ENCODE measurements at places on chromosomes 4 and X. TPM values are rescaled to one million over a fixed set of nuclear protein-coding genes. Genes with fewer than 3 reads are reported as not detected.

CUL4B gene
- total RNA-seq, result 21.5 TPM

TRAPPC11 gene
- total RNA-seq, result 45.8 TPM

UNC5C gene
- total RNA-seq, result not detected

SMIM10L2A gene
- 5.5 TPM for total RNA-seq

PGAM4 gene
- not detected for total RNA-seq

TSPAN6 gene
- 25.5 TPM for total RNA-seq

TCP11X1 gene
- not detected for total RNA-seq

NIPAL1 gene
- 7.2 TPM for total RNA-seq

TRAM1L1 gene
- total RNA-seq, result 0.48 TPM

ODAPH gene
- total RNA-seq, result not detected

AMER1 gene
- total RNA-seq, result 1.4 TPM

FDCSP gene
- not detected for total RNA-seq

GUCY1B1 gene
- 1.4 TPM for total RNA-seq

NRK gene
- total RNA-seq, result not detected

TNIP3 gene
- not detected for total RNA-seq

IDS gene
- 26.6 TPM for total RNA-seq

CYSLTR1 gene
- not detected for total RNA-seq

MAP3K15 gene
- total RNA-seq, result not detected

AFM gene
- not detected for total RNA-seq

ITIH6 gene
- total RNA-seq, result not detected

PABPC1L2A gene
- not detected for total RNA-seq

SHROOM4 gene
- 0.43 TPM for total RNA-seq

TGIF2LX gene
- total RNA-seq, result not detected

HAND2 gene
- total RNA-seq, result not detected

MAGEE1 gene
- total RNA-seq, result 0.72 TPM

ZDHHC9 gene
- total RNA-seq, result 24.1 TPM

RHOXF2B gene
- not detected for total RNA-seq

GPR82 gene
- not detected for total RNA-seq

TMEM165 gene
- total RNA-seq, result 147 TPM

DGKQ gene
- 27.9 TPM for total RNA-seq

CXCR3 gene
- not detected for total RNA-seq

ZCCHC13 gene
- total RNA-seq, result not detected

JCHAIN gene
- total RNA-seq, result not detected

GSX2 gene
- not detected for total RNA-seq

SSX2B gene
- not detected for total RNA-seq

FRMD7 gene
- total RNA-seq, result not detected

SPANXA1 gene
- not detected for total RNA-seq

AMBN gene
- total RNA-seq, result not detected

FBXO8 gene
- total RNA-seq, result 34.5 TPM

AREG gene
- 225 TPM for total RNA-seq

LANCL3 gene
- total RNA-seq, result 0.21 TPM

P2RY8 gene
- total RNA-seq, result not detected

TBC1D25 gene
- total RNA-seq, result 3.2 TPM

AWAT2 gene
- not detected for total RNA-seq

UGT2B11 gene
- not detected for total RNA-seq

Measured in tracheal epithelial cell (primary cell).